ENCODE measurements at places on chromosomes 1 and 21.

- no peak for DNase-seq
Observed at GRCh38 chr1:56463376-56463775, 116.0 kb downstream of the PLPP3 start.

- no peak for DNase-seq
Observed at GRCh38 chr1:86508583-86508969, 38.3 kb upstream of the CLCA4 start.

DNA sequence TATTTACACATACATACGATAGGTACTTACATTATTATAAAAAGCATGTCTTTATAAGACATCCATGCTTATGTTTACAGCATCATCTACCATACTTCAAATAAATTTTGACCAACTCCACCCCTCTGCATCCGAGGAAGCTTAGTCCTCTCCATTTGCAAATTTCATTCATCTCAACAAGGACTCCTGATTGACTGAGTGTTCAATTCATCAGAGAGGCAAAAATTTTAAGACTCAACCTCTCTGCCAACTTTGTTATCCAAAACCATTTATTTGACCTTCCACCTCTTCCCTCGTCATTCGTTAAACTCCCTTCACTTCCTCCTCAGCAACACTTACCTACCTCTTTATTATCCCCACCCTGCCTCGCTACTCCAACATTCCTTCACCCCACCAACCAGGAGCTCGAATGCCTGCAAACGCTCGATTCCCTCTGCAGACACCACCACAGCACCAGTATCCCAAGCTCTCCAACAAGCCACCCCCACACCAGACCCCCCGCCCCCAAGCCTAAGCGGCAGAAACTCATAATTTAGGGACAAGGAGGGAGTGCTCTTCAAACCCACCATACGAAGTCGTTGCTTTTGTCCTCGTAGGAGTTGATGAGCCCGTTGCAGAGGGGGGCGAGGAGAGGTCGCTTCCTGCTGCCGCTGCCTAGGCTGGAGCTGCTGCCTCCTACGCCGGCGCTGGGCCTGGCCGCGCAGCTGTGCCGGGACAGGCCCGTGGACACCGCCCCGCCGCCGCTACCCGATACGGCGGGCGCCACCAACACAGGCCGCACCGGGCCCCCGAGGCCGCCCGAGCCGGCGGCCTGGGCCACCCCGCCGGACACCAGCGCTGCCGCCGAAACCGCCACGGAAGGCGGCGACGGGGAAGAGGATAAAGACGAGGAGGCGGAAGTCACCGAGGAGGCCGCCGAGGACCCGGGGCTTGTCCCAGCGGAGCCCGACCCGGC is 803 bp downstream of the COP1 start:
- no peak for DNase-seq

DNA sequence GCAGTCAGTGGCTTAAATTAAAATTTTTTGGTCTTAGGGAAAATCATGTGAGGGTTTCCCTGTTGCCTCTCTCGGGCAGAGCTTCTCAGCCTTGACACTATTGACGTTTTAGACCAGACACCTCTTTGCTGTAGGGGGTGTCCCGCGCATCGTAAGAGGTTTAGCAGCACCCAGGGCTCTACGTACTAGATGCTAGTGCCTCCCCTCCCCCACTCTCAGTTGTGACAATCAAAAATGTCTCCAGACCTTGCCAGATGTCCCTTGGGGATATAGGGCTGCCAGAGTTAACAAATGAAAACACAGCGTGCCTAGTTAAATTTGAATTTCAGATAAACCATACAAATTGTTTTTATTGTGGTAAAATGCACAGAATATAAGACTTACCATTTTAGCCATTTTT is 293.3 kb downstream of the DISC1 start:
- no peak for DNase-seq

DNA sequence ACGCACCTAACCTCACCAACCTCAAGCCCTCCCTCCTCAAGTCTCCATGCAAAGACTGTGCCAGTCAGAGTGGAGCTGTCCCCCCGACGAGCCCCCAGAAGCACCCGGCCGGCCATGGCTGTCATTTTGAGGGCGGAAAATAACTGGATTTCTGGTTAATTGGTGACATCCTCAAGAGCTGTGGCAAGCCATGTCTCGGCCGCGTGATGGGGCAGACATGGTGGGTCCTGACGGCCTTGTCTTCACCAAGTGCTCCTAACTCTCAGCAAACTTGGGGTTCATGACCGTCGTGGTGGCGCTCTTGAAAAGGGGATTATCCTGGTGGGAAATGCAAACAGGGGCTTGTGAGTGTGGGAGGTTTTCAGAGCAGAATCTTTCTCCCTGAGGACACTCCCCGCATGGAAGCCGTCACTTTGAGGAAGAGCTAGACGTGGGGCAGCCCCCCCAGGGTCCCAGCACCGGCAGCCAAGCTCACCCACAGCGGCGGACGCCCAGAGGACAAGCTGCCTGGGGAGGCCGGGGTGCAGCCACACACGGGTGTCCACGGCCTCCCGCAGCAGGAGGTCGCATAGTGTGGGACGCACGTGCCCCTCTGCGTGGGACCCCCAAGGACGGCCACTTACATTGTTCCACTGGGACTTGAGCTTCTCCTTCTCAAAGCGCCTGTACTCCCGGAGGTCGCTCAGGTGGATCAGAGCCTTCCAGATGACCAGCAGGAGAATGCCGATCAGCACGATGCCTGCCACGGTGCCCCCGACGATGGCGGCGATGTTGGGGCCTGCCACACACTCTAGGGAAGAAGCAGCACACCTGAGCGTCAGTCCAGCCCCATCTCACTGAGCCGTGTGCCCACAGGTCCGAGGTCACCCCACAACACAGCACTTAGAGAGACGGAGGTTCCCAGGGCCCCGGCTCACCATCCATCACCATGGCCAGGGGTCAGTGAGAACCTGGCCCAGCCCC is 12.9 kb upstream of the PTTG1IP start:
- no peak for DNase-seq

GRCh38 chr1:68916221-68916902 is 419.5 kb upstream of the DEPDC1 start:
- DNase-seq, result no peak

- no peak for DNase-seq
Observed at GRCh38 chr21:26964170-26964778, 2.6 kb downstream of the ADAMTS5 start.

DNA sequence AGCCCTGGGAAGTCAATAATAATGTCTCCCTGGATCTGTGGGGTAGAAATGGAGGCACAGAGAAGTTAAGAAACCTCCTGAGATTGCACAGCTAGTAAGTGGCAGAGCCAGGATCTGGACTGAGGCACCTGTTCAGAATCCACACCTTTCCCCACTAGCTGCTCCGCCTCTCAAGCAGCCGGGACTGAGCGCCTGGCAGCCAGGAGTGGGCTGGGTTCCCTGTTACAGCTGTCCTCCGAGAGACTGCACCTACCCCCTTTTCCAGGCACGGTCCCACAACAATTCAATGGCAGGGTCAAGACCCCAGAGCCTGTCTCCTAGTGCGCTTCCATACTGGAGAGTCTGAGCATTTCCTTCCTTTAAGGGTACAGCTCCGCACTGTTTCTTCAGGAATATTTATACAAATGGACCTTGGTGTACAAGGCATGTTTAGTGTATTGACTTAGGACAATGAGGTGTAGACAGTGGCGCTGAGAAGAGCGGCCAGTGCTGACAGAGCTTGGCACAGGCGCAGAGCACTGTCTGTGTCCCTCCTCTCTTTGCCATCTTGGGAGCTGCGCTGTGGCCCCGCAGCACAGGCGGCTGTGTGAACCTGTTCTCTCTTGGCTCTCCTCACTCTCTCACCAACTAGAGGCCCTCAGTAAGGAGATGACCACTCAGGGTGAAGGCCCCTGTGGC is 24.4 kb downstream of the GRHL3 start:
- DNase-seq, result no peak

DNA sequence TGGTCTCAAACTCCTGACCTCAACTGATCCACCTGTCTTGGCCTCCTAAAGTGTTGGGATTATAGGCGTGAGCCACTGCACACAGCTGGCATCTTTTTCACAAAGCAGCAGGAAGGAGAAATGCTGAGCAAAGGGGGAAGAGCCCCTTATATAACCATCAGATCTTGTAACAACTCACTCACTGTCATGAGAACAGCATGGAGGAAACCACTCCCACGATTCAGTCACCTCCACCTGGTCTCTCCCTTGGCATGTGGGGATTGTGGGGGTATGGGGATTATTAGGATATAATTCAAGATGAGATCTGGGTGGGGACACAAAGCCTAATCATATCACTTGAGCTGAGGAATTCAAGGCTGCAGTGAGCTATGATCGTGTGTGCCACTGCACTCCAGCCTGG is 3.0 kb upstream of the MFSD2A start:
- no peak for DNase-seq

GRCh38 chr1:219783605-219784235 is 144.6 kb downstream of the SLC30A10 start:
- no peak for DNase-seq

DNA sequence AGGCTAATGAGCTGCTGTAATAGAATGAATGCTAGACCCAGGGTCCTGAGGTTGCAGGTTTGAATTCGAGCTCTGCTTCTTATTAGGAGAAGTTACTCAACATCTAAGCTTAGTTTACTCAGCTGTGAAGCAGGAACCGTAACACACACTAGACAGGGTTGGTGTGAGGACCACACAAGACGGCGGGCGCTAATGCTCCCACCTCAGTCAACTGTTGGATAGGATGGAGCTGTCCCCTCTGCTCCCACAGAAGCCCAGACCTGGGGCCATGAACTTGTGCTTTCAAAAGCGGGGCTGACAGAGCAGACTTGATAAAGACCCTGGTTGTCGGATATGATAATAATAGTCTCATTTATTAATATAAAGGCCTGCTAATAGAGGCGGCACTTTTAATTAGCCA is 98.4 kb upstream of the CD34 start:
- DNase-seq, result no peak

GRCh38 chr1:171117085-171117484 is 26.4 kb downstream of the FMO3 start:
- DNase-seq, result no peak

DNA sequence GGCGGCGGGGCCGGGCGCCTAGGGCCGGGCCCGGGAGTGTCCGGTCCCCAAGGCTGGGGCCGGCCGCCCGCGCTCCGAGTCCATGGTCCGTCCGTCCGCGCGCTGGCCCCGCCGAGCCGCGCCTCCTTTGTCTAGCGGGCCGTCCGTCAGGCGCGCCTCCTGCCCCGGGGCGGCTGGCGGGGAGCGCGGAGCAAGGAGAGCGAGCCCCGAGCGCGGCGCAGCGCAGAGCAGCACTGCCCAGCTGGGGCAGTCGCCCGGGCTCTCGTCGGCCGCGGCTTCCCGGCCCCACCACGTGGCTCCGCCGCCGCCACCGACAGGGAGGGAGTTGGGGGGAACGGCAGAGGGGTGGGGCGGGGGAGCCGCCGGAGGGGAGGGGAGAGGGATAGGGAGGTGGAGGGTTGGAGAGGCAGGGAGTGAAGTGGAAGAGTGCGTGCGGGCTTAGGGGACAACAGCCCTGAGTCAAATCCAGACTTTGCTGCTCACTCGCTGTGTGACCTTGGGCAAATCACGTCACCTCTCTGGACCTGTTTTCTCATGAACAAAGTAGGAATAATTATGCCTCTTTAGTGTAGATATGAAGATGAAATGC is at the start of gene NKAIN1:
Gene NKAIN1 (minus strand): TSS at position 235 of the 589 bp plus-strand sequence. CDS start 340 bp downstream, outside the sequence.
- DNase-seq, result no peak

GRCh38 chr1:241834733-241835377 is 13.1 kb upstream of the EXO1 start:
- no peak for DNase-seq

DNA sequence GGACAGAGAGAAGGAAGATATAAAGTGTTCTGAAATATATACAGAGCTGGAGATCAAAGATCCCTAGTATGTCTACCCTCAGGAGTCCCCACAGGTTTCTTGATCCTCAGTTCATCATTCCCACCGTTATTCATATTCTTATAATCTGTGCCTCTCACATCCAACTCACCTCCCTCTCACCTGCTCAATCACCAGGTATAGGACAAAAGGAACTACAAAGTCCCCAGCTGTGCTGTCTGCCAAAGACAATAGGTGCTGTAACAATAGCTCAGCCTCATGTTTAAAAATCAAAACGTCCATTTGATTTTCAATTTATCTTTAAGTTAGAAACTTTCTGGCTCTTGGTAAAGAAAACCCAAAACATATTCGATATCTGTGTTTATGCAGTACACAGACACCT is 121.1 kb upstream of the PKN2 start:
- no peak for DNase-seq

GRCh38 chr1:190084552-190084951 is 393.1 kb downstream of the BRINP3 start:
- DNase-seq, result no peak

DNA sequence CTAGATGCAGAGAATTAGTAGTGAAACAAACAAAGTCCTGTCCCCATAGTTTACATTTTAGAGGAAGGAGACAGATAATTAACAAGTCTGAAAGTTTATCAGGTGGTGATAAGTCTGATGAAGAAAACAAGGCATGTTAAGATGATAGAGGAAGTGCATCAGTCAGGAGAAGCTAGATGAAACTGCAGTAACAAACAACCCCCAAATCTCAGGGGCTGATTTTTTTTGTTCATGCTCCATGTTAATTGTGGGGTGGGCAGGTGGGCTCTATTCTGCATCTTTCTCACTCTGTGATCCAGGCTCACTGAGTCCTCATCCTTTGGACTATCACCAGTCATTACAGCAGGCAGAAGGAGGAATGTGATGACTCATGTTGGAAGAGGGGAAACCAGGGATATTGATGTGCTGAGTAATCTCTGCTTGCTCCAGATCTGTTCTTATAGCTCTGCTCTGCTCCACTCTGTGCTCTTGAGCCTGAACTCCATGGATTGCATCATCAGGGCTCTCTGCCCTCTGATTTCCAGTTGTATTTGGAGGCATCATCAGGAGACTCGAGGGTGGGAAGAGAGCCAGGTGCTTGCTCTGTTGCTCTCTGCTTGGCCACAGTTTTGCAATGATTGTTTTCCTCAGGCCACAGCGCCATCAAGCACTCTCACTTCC is 166.9 kb downstream of the IER5 start:
- no peak for DNase-seq

DNA sequence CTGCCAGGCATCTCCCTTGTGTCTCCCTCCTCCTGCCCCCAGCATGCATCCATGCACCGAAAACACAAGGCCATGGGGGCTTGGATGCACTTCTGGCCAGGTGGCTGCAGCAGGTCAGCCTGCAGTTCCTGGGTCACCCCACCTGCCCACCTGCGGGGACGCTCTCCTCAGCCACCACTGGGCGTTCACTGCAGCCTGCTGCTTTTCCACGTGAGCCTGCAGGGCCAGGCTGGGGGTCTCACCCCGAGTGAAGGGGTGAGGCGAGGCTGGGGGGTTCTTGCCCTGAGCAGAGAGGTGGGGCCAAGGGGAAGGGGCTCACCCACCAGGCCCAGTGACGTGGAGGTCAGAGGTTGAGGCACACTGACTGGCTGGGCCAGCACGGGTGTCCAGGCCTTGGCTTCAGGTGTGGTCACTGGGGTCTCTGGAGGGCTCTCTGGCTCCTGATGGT is 64.6 kb downstream of the WNT9A start:
- DNase-seq, result no peak

DNA sequence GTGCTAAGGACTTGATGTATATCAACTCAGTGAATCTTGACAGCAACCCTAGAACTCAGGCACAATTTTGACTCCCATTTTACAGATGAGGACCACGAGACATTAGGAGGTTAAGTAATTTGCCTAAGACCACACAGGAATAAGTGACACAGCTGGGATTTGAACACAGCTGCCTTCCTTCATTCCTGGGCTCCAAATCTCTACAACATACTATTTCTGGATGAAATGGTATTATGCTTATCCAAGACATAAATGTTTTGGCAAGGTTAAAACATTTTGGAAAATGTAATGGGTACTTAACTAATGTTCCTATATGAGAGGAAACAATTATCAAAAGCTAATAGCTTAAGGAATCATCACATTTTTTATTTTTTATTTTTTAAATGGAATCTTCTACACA is 4.8 kb downstream of the CLDN8 start:
- no peak for DNase-seq

- DNase-seq, result no peak
Observed at GRCh38 chr1:240737766-240738265, 125.9 kb upstream of the GREM2 start.
